NCI-H1694 treated with DMSO at 0.1 percent for 48 hours (cell line): ENCODE measurements at places on chromosomes 7 and 10.

DNA sequence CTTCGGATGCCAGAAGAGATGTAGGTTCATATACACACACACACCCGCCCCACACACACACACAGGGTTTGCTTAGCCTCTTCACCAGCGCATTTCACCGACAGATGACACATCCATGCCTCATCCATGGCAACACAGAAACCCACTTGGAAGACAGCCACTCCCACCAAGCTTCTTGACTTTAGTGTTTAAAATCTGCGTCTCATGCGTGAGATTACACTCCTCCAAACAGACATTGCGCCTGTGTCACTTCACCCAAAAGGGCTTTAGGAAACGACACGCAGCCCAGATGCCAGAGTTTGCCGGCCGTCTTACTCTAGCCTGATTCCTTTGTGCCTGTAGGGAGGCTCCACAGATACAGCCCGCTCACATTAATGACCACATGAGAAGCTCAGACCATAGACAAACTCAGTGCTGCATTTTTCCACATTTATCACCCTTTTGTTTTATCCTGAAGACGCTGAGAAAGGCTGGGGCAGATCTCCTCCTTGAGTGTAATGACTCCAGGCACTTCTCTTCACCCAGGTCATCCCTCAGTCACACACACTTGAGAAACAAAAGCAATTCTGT, 73.8 kb downstream of the DIP2C start:
- DNase-seq: no peak

DNA sequence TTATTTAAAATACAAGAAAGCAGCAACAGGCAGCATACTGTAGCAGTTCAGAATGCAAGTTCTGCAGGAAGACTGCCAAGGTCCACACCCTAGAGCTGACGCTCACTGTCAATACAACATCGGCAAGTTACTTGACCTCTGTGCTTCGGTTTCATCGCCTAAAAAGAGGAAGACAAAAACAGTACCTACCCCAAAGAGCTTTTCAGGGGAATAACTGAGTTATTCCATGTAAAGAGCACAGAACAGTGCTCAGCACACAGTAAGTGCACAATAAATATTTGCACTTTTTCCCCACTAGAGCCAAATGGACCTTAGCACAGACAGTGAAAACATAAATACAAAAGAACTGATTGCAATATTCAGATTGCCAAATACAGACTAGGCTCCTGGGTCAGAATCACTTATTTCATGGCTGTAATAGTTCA, 88.6 kb downstream of the USP6NL start:
- DNase-seq: no peak

- DNase-seq: no peak
Observed at GRCh38 chr7:34064519-34065158, 159.3 kb downstream of the BMPER start.

DNA sequence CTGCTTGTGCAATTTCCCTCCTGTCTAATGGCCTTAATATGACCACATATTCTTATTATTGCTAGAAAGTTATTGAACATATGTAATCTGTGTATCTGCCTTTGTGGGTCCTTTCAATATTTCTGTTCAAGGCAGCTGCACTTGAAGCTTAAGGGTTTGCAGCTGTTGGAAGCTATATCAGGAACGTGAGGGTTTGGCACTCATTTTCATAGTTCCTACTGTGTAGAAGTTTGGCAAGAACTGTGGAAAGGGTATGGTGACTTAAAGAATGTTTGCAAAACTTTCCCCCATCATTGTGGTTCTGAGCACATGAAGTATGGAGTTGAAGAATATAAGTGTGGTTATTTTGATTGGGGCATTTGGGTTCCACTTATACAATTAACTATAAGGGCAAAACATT, 144.7 kb upstream of the SEMA3A start:
- DNase-seq: no peak

DNA sequence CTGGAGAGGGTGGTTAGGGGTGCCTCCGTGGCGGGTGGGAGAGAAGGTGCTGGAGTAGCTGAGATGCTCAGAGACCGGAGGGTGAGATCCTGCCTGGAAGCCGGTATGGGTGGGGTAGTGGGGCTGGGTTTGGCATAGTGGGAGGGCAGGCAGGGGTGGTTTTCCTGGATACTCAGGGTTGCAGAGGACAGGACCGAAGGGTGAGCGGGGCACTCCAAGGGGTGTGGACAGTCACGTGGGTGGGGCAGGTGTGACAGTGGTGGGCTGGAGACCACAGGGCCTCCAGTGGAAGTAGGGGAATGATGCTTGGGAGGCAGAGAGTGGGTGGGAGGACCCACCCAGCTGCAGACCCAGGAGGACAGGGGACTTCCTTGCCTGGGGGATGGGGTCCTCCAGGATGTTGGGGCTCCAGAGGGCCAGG, 1.9 kb downstream of the SCART1 start:
- DNase-seq: no peak

DNA sequence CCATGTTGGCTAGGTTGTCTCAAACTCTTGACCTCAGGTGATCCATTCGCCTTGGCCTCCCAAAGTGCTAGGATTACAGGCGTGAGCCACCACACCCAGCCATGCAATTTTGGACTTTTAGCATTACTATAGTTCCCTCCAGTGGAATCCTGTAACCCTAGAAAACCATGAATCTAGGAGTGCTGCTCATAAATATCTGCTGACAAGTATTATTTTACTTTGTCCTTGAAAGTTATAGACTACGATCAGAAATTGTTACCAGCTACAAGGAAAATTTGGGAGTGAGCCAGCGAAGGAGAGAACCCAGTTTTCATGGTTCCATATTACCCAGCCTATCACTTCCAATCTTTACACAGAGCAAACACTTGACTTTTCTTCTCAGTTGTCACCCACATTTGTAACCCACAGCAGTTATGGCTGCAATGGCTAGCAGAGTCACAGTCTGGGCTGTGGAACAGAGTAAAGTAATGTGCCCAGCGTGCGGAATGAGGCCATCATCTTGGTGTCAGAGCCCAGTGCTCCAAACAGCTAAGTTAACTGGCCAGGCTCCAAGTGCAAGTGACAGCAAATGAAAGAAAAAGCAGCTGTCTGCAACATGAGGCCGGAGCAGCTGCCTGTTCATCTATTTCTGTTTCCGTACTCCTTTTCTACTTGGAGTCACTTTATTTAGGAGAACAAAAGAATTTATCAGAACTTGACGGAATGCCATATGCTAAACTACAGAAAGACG, 29.9 kb downstream of the ZC3HC1 start:
- no peak for DNase-seq

- no peak for DNase-seq
Observed at GRCh38 chr7:157377436-157378124, 40.8 kb downstream of the DNAJB6 start.

DNA sequence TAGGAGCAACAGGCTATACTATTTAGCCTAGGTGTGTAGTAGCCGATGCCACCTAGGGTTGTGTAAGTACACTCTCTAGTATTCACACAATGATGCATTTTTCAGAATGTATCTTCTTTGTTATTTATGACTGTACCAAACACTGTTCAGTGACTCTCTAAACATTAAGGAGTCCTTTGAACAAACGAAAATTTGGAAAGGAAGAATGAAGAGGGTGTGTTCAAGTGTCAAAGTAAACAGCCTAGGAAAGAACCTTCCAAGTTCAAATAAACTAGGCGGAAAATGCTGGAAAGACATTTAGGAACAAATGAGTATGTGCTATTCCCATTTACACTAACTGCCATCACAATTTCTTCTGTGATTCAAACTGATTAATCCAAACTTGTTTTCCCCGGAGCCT, 142.4 kb downstream of the CHCHD3 start:
- DNase-seq: no peak

GRCh38 chr7:33040803-33041516, 21.6 kb downstream of the NT5C3A start:
- DNase-seq: no peak

GRCh38 chr7:66355756-66356155, 150.6 kb downstream of the TPST1 start:
- DNase-seq: no peak

- no peak for DNase-seq
Observed at GRCh38 chr7:151550656-151551286, 31.1 kb upstream of the RHEB start.

- no peak for DNase-seq
Observed at GRCh38 chr7:17104419-17104818, 194.0 kb upstream of the AHR start.

DNA sequence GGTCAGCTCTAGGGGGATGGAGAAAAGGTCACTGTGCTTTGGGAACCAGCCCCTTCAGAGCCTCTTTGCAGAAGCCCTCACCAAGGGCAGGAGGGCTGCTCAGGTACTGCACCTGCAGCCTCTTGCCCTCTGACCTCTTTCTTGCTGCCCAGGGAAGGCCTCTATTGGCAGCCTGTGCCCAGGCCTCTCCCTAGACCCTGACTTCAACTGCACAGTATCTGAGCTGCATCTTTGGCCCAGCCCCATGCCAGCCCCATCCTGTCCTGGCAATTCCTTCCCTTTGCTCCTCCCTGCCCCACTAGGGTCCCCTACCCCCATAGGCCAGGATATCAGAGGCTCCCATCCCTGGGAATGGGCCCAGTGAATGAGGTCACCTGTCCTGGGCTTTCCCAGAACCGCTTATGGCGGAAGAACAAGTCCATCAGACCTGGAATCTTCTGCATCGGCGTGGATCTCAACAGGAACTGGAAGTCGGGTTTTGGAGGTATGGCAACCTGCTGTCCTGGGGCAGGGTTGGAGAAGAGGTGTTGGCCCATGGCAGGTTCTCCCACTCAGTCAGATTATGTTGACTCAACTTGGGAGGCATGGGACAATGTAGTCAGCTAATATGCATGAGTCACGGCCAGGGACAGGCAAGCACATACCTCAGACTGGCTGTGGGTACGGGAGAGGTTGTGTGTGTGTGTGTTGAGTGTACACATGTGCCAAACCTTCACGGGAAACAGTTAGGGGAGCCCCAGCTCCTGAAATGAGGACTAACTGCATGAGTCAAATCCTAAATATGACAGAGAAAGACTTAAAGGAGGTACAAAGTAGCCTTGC, 17.1 kb upstream of the CPA1 start:
- no peak for DNase-seq

DNA sequence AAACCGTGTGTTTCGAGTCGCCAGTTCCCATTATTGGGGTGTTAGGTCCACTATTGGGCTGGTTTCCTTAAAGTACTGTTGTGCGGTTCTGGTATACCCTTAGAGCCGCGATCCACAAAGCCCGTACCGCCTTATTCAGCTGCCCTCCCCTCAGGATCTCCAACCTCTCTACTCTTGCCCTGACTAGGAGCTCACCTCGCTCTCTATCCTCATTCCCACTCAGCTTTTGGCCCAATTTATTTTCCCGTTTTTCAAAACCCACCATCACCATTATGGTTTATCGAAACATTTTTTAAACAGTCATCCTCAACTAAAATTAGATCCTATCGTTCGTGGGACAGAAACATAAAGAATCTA, 461 bp upstream of the ETV1 start:
- DNase-seq: no peak

GRCh38 chr10:70587045-70587658, 15.4 kb downstream of the PRF1 start:
- DNase-seq: no peak

- DNase-seq: no peak
Observed at GRCh38 chr7:81776948-81777630, 7.2 kb upstream of the HGF start.

DNA sequence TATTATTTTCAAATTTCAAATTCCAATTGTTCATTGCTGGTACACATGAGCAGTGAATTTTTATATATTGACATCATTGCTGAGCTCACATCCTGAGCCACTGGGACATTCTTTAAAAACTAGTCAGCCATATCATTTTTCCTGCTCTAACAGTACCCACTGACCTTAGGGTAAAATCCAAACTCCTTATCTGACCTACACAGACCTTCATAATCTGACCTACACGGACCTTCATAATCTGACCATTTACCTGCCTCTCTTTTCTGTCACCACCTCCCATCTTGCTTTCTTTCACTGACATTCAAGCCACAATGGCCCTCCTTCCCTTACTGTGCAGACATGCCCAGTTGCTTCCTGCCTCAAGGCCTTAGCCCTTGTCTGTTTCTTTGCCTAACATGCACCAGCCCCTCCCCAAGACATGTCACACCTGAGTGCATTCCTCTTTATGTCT, 16.1 kb upstream of the CUZD1 start:
- no peak for DNase-seq

DNA sequence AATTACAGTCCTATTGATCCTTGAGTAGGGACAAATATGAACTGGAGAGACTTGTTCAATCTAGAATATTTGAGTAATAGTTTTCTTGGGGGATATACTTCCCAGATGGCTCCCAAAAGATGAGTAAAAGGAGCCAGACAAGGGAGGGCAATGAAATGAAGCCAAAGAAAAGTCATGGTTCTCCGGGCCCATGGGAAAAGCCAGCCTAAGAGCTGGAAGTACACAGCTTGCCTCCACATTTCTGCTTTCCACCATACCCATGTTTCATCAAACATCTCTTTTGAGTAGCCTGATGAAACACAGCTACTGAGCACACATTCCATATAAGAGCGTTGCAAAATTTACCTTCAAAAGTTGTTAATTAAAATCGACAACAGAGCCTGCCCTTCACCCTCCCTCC, 535.0 kb upstream of the FZD8 start:
- DNase-seq: no peak

GRCh38 chr10:105269689-105270088, 628.6 kb downstream of the SORCS3 start:
- no peak for DNase-seq

- DNase-seq: no peak
Observed at GRCh38 chr10:33153251-33153967, 181.1 kb downstream of the NRP1 start.

DNA sequence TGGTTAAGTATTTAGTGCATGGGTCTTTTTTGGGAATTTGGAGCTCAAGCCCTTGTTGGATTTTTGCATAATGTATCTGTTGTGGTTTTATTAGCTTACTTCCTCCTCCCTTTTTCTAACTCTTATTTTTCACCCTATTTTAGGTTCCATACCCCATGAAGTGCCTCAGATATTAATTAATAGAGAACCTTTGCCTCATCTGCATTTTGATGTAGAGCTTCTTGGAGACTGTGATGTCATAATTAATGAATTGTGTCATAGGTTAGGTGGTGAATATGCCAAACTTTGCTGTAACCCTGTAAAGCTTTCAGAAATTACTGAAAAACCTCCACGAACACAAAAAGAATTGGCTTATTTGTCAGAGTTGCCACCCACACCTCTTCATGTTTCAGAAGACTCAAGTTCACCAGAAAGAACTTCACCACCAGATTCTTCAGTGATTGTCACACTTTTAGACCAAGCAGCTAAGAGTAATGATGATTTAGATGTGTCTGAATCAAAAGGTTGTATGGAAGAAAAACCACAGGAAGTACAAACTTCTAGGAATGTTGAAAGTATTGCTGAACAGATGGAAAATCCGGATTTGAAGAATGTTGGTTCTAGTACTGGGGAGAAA, 28.0 kb downstream of the SIRT1 start:
- DNase-seq: no peak
